Activated CD8-positive, alpha-beta memory T cell treated with anti-CD3 and anti-CD28 coated beads for 1 hour (primary cell): ENCODE measurements at places on chromosomes 5 and 9.
A peak's percentile ranks its signal among the peaks of the same experiment; 100 is the strongest.

DNA sequence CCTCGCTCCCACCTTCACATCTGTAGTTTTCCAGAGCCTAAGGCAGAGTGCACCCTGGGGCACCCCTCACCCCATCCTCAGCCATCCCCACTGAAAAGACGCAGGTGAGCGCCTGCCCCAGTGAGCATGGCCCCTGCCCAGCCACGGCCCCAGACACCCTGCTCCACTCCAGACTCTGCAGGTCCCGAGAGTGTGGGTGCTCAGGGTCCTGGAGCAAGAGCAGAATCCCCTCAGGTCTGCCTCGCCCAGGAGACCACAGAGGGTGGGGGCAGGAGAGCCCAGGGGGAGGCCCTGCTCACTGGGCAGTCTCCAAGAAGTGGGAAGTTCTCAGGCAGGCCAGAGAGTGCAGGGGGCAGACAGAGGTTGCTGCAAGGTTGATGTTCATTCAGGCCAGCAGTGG is 158.6 kb upstream of the PPP1R26 start:
- no peak for DNase-seq

DNA sequence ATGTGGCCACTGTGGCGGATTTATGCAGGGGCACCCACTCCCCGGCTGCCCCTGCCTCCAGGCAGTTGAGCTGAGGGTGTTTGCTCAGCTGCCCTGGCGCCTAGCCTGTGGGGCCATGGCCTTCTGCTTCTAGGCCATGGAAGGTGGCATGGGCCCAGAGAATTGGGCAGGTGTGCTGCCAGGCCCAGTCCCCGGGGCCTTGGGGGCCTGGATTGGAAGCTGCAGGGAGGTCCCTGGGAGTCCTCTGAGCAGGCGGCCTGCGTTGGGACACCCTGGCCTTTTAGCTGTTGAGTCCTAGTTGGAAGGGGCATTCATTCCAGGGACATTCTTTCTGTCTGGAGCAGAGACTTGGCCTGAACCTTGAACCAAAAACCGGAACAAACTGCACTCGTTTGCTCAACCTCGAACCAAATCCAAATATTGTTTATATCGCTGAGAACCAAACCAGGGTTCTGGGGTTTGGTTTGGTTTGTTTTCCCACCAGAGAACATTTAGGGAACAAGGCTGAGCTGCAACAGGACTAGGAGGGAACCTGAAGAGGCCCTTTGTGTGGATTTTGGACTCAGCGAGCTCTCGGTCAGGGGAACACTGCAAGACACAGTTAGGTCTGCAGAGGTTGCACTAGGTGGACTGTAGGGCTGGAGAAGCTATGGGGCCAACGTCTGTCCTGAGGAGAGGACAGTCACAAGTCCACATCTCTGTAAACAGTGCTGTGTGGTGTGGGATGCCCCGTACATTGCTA is 116.8 kb downstream of the BOD1 start:
- DNase-seq = no peak

- no peak for DNase-seq
These were observed 325.1 kb upstream of the PRR16 start for GRCh38 chr5:120139039-120139438.

DNA sequence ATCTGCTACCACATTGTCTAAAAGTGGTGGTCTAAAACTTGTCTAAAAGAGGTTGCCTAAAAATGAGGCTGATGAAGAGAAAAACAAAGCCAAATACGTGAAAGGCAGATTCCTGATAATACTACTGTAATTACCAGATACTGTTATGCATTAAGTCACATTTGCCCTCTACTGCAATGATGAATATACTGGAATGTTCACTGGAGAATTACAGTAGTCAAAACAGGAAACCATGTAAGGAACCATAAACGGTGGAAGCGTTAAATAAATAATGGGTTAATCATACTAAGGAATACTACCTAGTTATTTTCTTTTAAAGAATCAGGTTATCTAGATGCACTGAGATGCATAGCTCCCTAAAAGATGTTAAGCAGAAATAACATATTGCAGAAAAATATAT is 201.3 kb downstream of the MCTP1 start:
- DNase-seq = no peak

DNA sequence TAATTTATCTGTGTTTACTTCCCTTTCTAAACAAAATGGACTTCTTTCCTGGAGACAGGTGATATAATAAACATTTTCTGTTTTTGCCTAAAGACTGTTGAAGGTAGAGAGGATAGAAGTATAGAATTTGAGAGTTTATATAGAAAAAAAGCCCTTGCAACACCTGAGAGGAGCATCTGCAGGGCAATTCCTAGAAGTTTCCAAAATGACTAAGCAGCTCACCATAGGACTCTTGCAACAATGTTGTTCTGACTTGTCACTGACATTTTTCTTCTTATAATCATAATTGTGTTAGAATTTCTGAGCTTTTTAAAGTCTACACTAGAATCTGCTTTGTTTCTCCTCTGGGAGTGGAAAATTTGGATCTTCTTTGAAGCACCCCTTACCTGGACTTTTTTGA is 216.8 kb downstream of the TUSC1 start:
- DNase-seq = no peak

GRCh38 chr9:27194401-27195091 is 85.5 kb downstream of the TEK start:
- DNase-seq = no peak

- no peak for DNase-seq
These were observed 27.8 kb upstream of the GDNF start for GRCh38 chr5:37867654-37868053.

DNA sequence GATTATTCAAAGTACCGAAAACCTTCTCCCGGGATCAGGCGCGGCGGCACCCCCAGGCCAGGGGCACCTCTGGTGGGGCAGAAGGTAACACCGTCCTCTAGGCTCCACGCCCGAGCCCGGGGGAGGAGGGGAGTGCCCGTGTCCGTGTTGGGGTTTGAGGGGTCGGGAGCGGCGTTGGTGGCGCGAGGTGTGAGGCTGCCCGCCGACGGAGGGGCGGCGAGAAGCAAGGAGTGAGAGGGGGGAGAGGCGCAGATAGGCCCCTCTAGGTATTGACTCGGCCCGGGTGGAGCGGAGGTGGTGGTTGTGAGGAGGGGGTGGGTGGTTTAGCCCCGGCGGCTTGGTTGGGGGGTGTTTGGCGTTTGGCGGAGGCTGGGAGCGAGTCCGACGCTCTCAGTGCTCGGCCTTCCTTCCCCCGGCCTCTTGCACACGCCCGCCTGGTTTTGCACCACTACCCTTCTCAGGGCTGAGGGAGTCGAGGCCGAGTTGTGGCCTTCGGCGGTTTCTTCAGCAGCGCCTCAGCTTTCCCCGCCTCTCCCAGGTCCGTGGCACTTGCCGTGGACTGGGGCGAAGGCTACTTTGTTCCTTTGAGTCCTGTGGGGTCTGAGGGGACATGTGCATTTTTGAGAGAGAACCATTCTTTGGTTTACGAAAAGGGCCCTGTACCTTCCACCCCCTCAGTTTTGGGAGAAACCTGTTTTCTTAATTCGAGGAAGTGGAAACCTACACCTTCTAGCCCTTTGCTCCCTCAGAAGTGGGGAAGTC is 450 bp downstream of the GPBP1 start:
- DNase-seq = peak; percentile 18

- no peak for DNase-seq
These were observed 13.9 kb downstream of the TLR4 start for GRCh38 chr9:117718085-117718484.

- DNase-seq = no peak
These were observed 35.0 kb downstream of the ARL15 start for GRCh38 chr5:54275361-54275760.

DNA sequence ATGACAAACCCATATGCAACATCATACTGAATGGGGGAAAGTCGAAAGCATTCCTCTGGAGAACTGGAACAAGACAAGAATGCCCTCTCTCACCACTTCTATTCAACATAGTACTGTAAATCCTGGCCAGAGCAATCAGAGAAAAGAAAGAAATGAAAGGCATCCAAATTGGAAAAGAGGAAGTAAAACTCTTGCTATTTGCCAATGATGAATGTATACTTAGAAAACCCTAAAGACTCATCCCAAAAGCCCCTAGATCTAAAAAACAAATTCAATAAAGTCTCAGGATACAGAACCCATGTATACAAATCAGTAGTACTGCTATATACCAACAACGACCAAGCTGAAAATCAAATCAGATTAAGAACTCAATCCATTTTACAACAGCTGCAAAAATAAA is 66.9 kb downstream of the SPATA31C2 start:
- DNase-seq = no peak

DNA sequence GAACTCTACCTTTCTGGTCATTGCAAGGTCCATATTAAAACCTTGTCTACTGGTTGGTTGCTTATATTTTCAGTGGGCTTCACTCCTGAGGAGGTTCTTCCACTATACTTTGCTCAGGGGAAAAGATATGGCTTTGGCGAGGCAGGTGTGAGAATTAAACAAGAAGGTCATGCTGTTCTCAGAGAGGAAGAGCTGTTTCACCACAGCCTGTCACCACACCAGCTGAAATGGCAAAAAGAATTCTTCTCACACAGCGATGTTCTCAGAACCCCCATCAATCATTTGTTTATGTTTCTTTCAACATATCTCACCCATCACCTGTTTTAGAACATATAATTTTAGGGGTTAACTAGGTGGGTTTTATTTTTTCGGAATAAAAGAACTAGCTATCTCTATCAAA is 38.6 kb downstream of the CAPSL start:
- DNase-seq = no peak

GRCh38 chr5:17234374-17234773 is 16.9 kb downstream of the BASP1 start:
- no peak for DNase-seq

- DNase-seq = no peak
These were observed 18.2 kb upstream of the CEP120 start for GRCh38 chr5:123441408-123441807.

- no peak for DNase-seq
These were observed 53.5 kb upstream of the IL7R start for GRCh38 chr5:35803191-35803651.

DNA sequence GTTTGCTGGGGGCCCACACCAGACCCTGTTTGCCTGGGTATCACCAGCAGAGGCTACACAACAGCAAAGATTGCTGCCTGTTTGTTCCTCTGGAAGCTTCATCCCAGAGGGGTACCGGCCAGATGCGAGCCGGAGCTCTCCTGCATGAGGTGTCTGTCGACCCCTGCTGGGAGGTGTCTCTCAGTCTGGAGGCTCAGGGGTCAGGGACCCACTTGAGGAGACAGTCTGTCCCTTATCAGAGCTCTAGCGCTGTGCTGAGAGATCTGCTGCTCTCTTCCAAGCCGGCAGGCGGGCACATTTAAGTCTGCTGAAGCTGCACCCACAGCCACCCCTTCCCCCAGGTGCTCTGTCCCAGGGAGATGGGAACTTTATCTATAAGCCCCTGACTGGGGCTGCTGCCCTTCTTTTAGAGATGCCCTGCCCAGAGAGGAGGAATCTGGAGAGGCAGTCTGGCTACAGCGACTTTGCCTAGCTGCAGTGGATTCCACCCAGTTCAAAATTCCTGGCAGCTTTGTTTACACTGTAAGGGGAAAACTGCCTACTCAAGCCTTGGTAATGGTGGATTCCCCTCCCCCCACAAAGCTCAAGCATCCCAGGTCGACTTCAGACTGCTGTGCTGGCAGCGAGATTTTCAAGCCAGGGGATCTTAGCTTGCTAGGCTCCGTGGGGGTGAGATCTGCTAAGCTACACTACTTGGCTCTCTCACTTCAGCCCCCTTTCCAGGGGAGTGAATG is 206.0 kb upstream of the TLX3 start:
- no peak for DNase-seq

DNA sequence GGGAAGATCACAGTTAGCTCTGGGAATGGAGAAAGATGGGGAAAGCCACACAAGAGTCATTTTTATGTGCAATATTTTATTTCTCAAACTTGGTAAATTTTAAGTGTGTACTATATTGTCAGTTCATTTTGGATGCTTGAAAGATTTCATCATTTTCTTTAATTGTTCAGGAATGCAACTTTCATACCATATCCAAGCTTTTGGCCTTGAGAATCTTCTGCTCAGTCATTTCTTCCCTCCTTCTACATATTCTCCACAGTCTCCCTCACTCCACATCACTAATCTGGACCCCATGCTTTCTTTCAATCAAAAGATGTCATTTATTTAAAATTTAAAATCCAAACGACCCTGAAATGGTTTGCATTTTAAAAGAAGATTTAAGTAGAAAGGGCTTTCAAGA is 135.4 kb downstream of the FAM114A2 start:
- no peak for DNase-seq

- no peak for DNase-seq
These were observed 169.0 kb downstream of the PDZD2 start for GRCh38 chr5:31807789-31808540.

DNA sequence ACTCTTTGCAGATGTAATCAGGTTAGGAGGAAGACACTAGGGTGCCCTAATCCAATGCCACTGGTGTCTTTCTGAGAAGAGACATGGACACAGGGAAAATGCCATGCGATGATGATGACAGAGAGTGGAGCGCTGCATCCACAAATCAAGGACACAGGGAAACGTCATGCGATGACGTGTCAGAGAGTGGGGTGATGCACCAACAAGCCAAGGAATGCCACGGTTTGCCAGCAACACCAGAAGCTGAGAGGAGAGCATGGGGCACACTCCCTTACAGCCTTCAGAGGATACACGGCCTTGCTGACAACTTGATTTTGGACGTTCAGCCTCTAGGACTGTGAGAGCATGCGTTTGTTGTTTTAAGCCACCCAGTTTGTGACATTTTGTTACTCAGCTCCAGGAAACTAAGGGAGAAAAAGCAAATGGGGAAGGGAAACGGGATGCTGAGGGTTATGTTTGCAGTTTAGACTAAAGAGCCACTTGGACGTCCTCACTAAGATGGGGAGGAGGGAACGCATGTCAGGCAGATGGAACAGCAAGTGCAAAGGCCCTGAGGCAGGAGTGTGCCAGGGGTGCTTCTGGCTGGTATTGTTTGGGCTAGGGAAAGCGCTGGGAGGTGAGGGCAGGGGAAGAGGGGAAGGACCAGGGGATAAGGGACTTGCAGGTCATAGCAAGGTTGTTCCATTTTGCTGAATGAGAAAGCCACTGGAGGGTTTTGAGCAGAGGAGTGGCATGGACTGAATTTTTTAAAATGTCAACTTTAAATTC is 2.5 kb upstream of the TENT4A start:
- DNase-seq = no peak

DNA sequence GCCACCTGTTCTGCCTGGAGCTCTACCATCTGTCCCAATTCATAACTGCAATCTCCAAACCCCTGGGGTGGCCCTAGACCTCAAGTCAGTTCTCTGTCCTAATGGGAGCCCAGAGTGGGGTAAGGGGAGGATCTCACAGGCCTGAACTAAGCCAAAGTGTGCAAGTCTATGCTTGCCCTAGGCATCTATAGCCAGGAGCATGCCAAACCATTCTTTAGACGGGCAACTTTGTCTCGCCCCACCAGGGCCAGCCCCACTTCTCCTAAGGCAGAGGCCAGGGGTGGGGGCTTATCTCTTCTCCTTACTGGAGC is 3.3 kb downstream of the ACSL6 start:
- DNase-seq = no peak

- no peak for DNase-seq
These were observed 911 bp downstream of the ABLIM3 start for GRCh38 chr5:149141957-149142851.

- DNase-seq = no peak
These were observed 94.4 kb downstream of the VAV2 start for GRCh38 chr9:133897675-133898074.

- no peak for DNase-seq
These were observed 62.1 kb downstream of the TRIM32 start for GRCh38 chr9:116749176-116749575.

- DNase-seq = no peak
These were observed 313 bp downstream of the BRIX1 start for GRCh38 chr5:34915856-34916192.

GRCh38 chr9:125387861-125388524 is 126.4 kb downstream of the GAPVD1 start:
- no peak for DNase-seq
